Stimulated activated CD8-positive, alpha-beta memory T cell treated with anti-CD3 and anti-CD28 coated beads, Interleukin-2, amount 100 ng/mL, for 1 hour (primary cell): ENCODE measurements at places on chromosomes 7 and 10.

DNA sequence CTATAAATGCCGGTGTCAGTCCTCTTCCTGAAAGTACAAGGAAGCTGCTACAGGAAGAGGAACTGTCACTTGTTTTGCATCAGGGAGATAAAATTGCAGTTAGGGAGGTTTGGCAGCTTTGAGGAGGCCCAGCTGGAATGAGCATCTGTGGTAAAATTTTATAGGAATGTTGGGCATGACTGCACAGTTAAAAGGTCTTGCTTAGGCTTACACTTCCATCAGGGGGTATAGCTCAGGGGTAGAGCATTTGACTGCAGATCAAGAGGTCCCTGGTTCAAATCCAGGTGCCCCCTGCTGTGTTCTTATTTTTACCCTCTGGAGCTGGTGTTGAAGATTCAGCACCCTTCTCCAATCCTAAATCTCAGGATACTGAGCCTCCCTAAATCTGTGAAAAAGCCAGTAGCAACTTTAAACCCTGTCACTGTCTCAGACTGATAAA, 65.9 kb downstream of the ZNF467 start:
- DNase-seq: no peak

DNA sequence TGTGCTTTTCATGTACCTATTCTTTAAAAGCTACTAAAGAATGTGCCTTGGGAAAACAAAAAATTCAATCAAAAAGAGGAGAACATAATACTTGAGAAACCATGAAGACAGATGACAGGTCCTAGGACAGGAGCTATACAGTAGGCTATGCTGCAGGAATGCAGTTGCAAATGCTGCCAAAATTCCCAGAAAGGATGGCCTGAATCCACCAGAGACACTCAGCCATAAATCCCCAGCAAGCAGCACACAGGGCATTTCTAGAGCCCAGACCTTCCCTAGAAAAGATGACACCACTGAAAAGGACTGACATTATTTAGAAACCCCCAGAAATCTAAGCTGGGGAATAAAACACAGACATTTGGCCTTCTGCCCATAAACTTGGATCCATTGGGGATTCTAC, 237.3 kb downstream of the C7orf25 start:
- DNase-seq: no peak

DNA sequence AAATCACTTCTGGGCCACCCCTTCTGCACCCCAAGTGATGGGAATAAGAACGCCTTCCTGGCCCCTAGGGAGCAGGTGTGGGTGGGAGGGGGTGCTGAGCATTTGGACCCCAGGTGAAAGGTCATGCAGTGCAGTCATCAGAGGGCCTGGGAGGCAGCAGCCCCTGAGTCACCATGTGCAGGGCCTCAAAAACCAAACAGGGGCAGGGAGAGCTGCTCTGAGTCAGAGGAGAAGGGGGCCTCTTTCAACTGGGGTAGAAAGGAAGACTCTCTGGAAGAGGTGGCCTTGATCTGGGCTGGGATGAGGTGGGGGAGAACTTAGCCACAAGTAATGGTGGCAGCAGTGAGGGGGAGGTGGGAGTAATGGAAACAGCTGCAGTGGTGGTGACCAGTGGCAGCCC, 164.3 kb downstream of the BUB3 start:
- DNase-seq: no peak

DNA sequence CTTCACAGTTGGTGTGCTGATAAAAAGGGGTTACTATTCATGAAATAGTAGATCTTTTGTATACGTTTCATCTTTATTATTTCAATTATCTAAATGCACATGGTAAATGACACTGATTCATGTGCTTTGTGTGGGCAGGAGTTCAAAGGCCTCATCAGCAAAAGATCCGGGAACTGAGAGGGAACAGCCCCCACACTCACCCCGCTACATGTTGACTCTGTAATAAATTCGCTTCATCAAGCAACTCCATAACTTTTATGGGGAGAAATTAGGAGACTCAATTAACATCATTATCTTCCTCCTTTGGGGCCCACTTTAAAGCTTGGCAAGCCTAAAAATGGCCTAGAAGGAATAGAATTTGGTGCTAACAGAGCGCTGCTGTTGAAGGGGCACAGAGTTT, 250.7 kb upstream of the BMPER start:
- DNase-seq: no peak

GRCh38 chr10:17056781-17057428, 72.7 kb downstream of the CUBN start:
- DNase-seq: no peak

DNA sequence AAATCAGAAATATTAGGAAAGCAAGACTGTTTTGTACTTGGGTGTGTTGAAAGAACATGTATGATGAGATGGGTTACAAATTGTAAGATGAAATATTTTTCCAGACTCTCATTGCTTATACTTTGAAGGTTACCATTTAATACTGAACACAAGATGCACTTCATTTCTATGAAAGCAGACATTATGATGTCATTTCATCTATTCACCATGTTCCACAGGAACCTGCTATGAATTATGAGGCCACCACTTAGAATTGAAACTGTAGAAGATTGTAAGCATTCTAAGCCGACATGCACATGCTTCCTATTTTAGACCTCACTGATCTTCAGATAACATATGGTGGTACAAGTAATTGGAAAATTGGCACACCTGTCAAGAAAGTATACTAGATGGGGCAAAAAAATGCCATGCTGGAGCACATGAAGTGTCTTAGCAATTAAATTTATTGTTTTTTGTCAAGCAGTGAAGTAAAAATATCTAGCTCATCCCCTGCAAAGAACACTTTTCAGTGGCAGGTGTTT, 195.0 kb downstream of the PHF14 start:
- no peak for DNase-seq

DNA sequence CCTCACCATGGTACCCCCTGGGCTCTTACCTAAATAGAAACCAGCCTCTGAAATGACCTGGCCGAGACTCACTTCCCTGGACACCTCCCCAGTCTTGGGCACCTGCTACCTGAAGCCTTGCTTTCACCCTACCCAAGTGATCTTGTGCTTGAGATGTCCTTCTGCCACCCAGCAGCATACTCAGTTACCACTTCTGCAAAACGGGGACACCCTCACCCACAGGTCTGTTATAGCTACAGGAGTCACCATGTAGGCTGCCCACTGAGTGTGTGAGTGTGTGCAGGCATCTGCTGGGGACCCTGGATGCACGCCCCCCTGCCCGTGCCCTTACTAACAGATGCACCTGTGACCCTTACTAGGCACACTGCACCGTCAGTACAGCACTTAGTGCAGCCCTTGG, 94.8 kb upstream of the PPIF start:
- no peak for DNase-seq

DNA sequence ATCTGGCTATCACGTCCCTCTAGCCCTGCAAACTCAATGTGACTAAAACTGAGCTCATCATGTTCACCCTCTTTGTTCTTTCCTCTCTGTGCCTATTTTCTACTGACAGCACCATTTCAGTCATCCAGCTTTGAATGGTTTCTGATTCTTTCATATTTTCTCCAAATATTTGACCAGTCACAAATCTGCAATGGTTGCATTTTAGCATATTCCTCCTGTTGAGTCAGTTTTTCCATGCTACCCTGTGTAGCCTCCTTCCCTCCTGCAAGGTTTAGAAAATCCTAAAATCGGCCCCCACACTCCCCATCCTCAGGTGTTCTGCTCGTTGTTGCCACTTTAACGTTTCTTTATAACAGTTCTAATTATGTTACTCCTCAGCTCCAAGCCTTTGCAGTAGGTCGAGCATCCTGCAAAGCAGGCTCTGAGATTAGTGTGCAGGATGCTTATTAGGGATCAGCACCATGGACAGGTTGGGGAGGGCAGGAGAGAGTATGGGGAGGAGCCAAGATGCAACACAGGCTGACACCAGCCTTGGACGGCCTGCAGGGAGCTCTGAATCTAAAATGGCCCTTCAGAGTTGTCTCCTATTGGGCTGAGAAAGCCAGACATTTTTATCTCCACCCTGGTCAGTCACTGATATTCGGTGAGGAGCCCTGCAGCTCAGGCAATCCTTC, 531.0 kb upstream of the COBL start:
- DNase-seq: no peak
